GM12878 (cell line): ENCODE measurements at places on chromosomes 4 and X. TPM values are rescaled to one million over a fixed set of nuclear protein-coding genes. Genes with fewer than 3 reads are reported as not detected.

SPIN2A gene
- 0.33 and 0.40 TPM in 2 replicates for total RNA-seq

CDS1 gene
- total RNA-seq = 0.05 TPM in 1 of 2 replicates, not detected in the other

MAGEC3 gene
- not detected in 2 replicates for total RNA-seq

MTTP gene
- 0.21 and 0.43 TPM in 2 replicates for total RNA-seq

PFKFB1 gene
- 0.35 and 0.38 TPM in 2 replicates for total RNA-seq

MXRA5 gene
- 0.03 TPM in 2 replicates for total RNA-seq

CSN1S1 gene
- not detected in 2 replicates for total RNA-seq

TMSB15B gene
- 10.3 and 13.9 TPM in 2 replicates for total RNA-seq

FOXR2 gene
- not detected in 2 replicates for total RNA-seq

UGT2B17 gene
- total RNA-seq = 0.15 TPM in 1 of 2 replicates, not detected in the other

F8A2 gene
- total RNA-seq = not detected in 2 replicates

- no peak overlapping the region for H3K27ac ChIP-seq
- no peaks in the 10 kb centered on the region for H3K27me3 ChIP-seq
- H3K4me1 ChIP-seq = peaks cover 11% of the 10 kb centered on the region
- no peaks in the 10 kb centered on the region for H3K36me3 ChIP-seq
- H3K4me3 ChIP-seq = no peak overlapping the region
Measured at GRCh38 chr4:100828364-100828763, 310.5 kb upstream of the EMCN start.

DNA sequence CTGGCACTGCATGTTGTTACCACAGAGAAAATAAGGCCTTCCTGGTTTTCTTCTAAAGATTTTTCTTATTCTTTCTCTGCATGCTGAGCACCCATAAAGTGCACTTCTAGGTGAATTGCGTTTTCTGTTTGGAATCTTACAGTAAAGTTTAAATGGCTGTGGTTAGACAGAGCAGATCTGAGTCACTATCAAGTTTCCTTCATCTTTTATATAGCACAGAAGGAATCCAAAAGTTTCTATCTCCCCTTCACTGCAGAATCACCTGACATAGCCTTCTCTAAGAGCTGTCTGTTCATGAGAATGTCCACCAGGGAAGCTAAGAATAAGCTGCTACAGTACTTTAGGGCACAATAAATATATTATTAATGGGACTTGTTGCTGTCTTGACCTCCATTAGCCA lies 455.5 kb upstream of the FAM241A start:
- H3K4me1 ChIP-seq = no peaks in the 10 kb centered on the region
- DNase-seq = no peak
- H3K27ac ChIP-seq = no peak overlapping the region
- H3K27me3 ChIP-seq = no peaks in the 10 kb centered on the region
- no peak overlapping the region for H3K4me3 ChIP-seq

DNA sequence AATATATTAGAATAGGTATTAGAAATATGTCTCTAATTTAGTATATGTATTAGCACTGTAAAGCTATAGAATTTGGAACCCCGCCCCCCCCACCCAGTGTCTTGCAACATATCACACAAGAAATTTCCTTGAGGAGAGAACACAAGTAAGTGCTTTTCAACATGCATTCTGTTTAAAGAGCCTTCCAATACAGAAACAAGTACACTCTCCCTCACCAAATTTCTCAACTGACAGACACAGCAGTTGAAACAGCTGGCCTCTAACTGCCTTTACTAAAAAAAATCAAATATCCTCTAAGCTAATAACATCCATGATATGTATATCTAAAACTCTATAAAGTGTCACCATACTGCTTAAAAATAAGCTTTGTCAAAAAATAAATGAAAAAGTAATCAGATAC lies 12.4 kb downstream of the CAMK2D start:
- peaks cover 2% of the 10 kb centered on the region; the same call in 1 of the 2 replicates for H3K36me3 ChIP-seq
- no peaks in the 10 kb centered on the region for H3K4me1 ChIP-seq
- no peak overlapping the region for H3K27ac ChIP-seq
- no peak overlapping the region for H3K4me3 ChIP-seq

GRCh38 chrX:75957107-75957610 lies 172.1 kb upstream of the MAGEE2 start:
- no peaks in the 10 kb centered on the region for H3K4me1 ChIP-seq
- H3K36me3 ChIP-seq = no peaks in the 10 kb centered on the region

DNA sequence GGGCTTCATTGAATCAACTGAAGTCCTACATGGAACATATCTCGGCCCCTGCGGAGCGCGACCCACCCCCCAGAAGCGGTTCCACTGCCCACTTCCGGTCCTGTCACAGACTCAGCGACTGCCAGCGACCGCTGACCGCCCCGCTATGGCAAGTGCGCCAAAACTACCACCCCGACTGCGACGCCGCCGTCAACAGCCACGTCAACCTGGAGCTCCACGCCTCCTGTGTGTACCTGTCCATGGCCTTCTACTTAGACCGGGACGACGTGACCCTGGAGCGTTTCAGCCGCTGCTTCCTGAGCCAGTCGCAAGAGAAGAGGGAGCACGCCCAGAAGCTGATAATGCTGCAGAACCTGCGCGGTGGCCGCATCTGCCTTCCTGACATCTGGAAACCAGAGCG lies 14.8 kb upstream of the FAM47A start:
- no peaks in the 10 kb centered on the region for H3K36me3 ChIP-seq
- no peak overlapping the region for H3K27ac ChIP-seq
- H3K4me1 ChIP-seq = no peaks in the 10 kb centered on the region

- H3K36me3 ChIP-seq = no peaks in the 10 kb centered on the region
- H3K4me3 ChIP-seq = no peak overlapping the region
- H3K4me1 ChIP-seq = no peaks in the 10 kb centered on the region; the same call in 1 of the 2 replicates
- no peak for DNase-seq
- no peaks in the 10 kb centered on the region; the same call in 1 of the 2 replicates for H3K27me3 ChIP-seq
Measured at GRCh38 chrX:153882086-153882498, 3.9 kb downstream of the L1CAM start.

- no peak overlapping the region for H3K27ac ChIP-seq
Measured at GRCh38 chr4:7924570-7924969, 15.1 kb downstream of the AFAP1 start.

GRCh38 chrX:7091923-7092322 lies 55.6 kb upstream of the STS start:
- H3K27ac ChIP-seq = peak overlapping the region; percentile 11; the same call in 1 of the 2 replicates
- H3K4me1 ChIP-seq = peaks cover 20% of the 10 kb centered on the region
- no peak overlapping the region for H3K4me3 ChIP-seq
- no peaks in the 10 kb centered on the region for H3K27me3 ChIP-seq

DNA sequence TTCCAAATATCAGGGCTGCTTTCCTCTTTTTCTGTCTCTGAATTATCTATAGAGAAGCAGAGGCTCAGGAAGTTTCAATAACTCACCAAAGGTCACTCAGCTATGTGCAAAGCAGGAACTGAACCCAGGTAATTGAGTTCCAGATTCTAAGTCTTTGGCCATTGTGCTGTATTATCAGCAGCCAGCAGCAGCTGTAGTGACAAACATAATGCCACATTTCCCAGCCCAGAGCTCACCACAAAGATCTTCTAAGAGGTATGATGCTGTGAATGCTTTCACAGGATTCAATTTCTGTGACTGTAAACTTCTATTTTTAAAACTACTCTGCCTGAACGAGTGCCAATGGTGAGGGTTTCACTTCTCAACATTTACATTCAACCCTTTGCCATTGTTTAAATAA lies 56.4 kb downstream of the SPOCK3 start:
- no peak overlapping the region for H3K4me3 ChIP-seq
- peak; percentile 8 for DNase-seq
- H3K4me1 ChIP-seq = no peaks in the 10 kb centered on the region
- no peaks in the 10 kb centered on the region for H3K27me3 ChIP-seq

DNA sequence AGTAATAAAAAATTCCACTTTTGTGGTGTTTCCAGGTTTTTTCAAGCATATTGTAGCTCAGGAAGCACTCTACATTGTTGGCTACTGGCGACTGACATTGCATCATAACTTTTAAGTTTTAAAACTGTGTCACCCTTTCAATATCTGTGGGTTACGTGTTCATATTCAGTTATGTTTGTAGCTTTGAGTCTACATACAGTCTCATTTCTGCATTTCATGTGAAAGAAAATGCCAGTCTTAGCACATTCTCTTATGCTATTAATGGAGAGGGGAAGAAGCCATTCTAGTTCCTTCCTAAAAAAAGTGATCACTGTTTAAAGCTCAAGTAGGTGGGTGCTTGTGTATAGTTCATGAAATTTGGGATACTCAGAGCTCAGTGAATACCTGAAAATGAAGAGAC lies 38.1 kb downstream of the DIAPH2 start:
- no peaks in the 10 kb centered on the region for H3K4me1 ChIP-seq
- H3K27me3 ChIP-seq = no peaks in the 10 kb centered on the region
- no peak overlapping the region for H3K27ac ChIP-seq

- H3K4me1 ChIP-seq = no peaks in the 10 kb centered on the region
- DNase-seq = no peak
- no peak overlapping the region for H3K4me3 ChIP-seq
- H3K36me3 ChIP-seq = no peaks in the 10 kb centered on the region
Measured at GRCh38 chrX:153669174-153669890, 4.3 kb downstream of the PNCK start.

DNA sequence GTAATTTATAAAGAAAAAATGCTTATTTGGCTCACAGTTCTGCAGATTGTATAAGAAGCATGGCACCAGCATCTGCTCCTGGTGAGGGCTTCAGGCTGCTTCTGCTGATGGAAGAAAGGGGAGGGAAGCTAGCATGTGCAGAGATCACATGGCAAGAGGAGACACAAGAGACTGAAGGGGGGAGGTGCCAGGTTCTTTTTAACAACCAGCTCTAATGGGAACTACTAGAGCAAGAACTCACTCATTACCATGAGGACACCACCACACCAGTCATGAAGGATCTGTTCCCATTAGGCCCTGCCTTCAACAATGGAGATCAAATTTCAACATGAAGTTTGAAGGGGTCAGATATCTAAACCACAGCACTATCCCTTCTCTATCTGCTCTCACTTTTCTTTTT lies 9.4 kb upstream of the COPS4 start:
- H3K36me3 ChIP-seq = no peaks in the 10 kb centered on the region
- peak overlapping the region; percentile 37; the same call in 1 of the 2 replicates for H3K27ac ChIP-seq
- H3K27me3 ChIP-seq = no peaks in the 10 kb centered on the region
- no peak overlapping the region for H3K4me3 ChIP-seq

DNA sequence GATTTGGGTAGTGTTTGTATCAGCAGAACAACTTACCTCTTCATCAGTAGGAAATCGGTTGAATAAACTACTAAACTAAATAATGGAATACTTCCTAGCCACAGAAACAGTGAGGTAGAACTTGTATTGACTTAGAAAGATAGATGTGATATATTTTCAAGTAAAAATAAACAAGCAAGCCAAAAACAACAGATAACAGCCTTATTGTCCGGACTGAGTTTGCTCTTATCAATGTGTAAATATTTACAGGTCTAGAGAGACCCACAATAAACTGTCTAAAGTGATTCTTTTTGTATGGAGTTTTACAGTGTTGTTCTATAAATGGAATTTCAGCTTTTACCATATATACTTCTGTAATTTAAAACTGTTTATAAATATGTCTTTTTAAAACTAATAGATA lies 721.8 kb downstream of the ADGRL3 start:
- no peak overlapping the region for H3K4me3 ChIP-seq
- H3K27me3 ChIP-seq = no peaks in the 10 kb centered on the region
- H3K27ac ChIP-seq = no peak overlapping the region
- DNase-seq = no peak
- H3K4me1 ChIP-seq = no peaks in the 10 kb centered on the region

DNA sequence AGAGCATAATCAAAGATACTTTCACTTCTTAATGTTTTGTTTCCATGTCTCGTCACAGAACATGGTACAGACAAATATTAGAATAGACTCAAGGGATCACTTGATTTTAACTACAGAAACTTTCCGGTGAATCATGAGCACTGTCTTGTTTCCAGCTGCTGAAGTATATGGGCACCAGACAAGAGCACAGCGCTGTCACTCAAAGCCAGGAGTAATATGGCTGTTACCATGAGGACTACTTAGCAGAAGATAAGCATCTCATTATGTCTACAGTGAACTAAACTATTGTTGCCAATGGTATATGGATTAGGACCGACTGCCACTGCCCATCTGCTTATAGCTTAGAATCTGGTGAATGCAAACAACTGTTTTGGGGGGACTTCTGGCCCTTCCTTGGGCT lies 34.3 kb downstream of the MECP2 start:
- no peaks in the 10 kb centered on the region for H3K27me3 ChIP-seq
- no peak for DNase-seq
- no peak overlapping the region for H3K27ac ChIP-seq
- no peaks in the 10 kb centered on the region for H3K4me1 ChIP-seq
- H3K36me3 ChIP-seq = no peaks in the 10 kb centered on the region

GRCh38 chrX:17336377-17336776 lies 38.6 kb upstream of the NHS start:
- DNase-seq = no peak
- H3K27ac ChIP-seq = no peak overlapping the region
- no peaks in the 10 kb centered on the region for H3K4me1 ChIP-seq
- no peaks in the 10 kb centered on the region for H3K27me3 ChIP-seq
- no peak overlapping the region for H3K4me3 ChIP-seq

GRCh38 chrX:55908661-55909212 lies 191.2 kb downstream of the RRAGB start:
- H3K27me3 ChIP-seq = no peaks in the 10 kb centered on the region
- peak overlapping the region; percentile 87 for H3K27ac ChIP-seq
- no peaks in the 10 kb centered on the region for H3K36me3 ChIP-seq
- no peaks in the 10 kb centered on the region; the same call in 1 of the 2 replicates for H3K4me1 ChIP-seq
- H3K4me3 ChIP-seq = peak overlapping the region; percentile 76
- no peak for DNase-seq

DNA sequence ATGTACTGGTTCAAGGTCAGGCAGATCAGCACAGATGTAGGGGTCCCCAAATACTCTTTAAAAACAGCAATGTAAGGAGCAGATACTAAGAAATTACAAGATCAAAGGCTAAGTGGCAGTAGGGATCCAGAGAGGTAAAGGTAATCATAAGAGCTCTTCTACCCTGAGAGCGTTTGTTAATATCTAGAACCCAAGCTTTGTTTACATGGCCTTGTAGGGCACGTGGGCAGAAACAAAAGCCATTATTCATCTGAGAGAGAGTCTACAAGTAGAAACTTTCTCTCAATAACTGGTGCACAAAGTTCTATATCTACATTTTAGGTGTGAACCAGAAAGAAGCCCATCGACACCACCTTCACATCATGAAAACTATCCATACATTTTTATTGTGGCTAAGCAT lies 225.6 kb upstream of the PCDH10 start:
- no peaks in the 10 kb centered on the region for H3K27me3 ChIP-seq
- DNase-seq = no peak
- H3K27ac ChIP-seq = no peak overlapping the region
- no peak overlapping the region for H3K4me3 ChIP-seq

- no peaks in the 10 kb centered on the region for H3K4me1 ChIP-seq
- H3K27ac ChIP-seq = no peak overlapping the region
- H3K4me3 ChIP-seq = no peak overlapping the region
- no peaks in the 10 kb centered on the region for H3K36me3 ChIP-seq
- H3K27me3 ChIP-seq = no peaks in the 10 kb centered on the region
- no peak for DNase-seq
Measured at GRCh38 chr4:156295676-156296195, 342.1 kb upstream of the CTSO start.

GRCh38 chrX:34557733-34558132 lies 99.4 kb downstream of the TMEM47 start:
- no peaks in the 10 kb centered on the region for H3K4me1 ChIP-seq
- H3K36me3 ChIP-seq = no peaks in the 10 kb centered on the region
- no peaks in the 10 kb centered on the region for H3K27me3 ChIP-seq
- DNase-seq = no peak

- no peaks in the 10 kb centered on the region; the same call in 1 of the 2 replicates for H3K27me3 ChIP-seq
- no peaks in the 10 kb centered on the region for H3K4me1 ChIP-seq
- no peak overlapping the region for H3K4me3 ChIP-seq
- DNase-seq = no peak
Measured at GRCh38 chr4:183403961-183404360, 40.5 kb upstream of the CDKN2AIP start.

GRCh38 chr4:40150932-40151331 lies 45.9 kb upstream of the RHOH start:
- H3K4me3 ChIP-seq = no peak overlapping the region
- no peaks in the 10 kb centered on the region for H3K27me3 ChIP-seq
- H3K4me1 ChIP-seq = no peaks in the 10 kb centered on the region
- no peak overlapping the region for H3K27ac ChIP-seq
- H3K36me3 ChIP-seq = no peaks in the 10 kb centered on the region
